PC-9 (cell line): ENCODE measurements at places on chromosomes 6 and 20.

DNA sequence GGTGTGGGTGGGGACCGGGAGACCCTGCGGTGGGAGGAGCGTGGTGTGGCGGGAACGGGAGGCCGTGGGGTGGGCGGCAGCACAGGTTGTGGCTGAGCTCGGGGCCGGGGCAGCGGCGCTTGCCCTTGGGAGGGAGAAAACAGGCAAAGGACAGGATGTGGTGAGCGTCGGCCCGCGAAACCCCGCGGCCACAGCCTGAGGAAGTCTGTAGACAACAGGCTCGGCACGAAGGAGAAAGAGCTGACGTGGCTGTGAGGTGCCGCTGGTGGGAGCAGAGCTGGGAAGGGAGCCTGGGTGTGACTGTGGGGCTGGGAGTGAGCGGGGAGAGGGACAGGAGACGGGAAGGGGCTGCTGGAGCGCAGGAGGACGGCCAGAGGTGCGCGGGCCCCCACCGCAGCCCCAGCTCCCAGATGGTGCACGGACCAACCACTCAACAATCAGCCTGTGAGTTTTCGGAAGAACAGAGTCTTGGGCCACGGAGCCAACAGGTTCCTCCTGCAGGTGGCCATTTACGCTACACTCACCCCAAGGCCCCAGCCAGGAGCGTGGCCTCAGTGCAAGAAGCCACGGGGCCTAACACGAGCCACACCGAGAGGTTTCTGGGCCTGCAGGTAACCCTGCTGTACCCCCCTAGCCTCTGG lies 202.8 kb downstream of the DLL1 start:
- no peak for DNase-seq

DNA sequence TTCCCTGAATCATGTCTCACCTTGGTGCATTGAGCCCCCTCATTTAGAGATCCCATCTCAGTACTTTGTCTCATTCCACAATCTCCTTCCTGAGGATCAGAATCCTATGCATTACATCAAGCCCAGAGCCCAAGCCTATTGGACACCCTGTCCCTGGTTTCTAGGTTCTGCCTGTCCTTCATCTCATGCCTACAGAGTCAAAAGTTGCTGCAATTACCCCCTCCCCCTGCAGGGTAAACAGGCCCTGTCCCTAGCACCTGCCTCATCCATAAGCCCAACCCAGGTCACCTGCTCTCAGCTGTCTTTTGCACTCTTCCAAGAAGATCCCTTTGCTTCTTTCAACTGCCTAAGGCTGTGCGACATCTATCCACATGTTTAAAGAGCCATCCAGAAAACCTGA lies 93.9 kb downstream of the SPTLC3 start:
- no peak for DNase-seq

DNA sequence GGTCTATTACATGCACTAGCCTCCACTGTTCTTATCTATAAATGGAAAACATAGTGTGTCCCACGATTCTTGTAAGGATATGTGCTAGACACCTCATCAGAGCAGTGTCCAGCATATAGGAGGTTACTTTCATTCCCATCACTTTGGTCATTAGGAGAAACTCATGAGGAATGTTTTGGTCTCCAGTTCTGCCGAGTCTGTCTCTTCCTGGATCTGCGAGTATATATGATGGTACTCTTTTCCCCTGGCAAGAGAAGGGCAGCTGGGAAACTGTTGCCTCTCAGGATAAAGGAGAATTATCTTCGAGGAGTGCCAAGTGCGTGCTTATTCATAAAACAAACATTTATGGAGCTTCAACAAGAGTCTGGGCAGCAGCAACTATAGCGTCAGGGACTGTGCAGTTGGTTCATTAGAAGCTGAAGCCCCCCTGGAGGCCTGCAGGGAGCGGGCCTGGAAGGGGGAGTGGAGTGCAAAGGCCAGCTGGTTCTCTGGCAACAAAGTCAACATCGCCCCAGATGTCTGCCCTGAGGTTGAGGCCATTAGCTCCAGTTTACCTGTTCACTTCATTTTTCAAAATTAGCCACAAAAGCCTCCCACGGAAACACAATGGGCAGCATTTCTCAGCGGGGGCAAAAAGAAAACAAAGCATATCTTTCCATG lies 811.9 kb downstream of the MAFB start:
- DNase-seq: no peak

GRCh38 chr6:100806296-100806695 lies 74.8 kb downstream of the ASCC3 start:
- DNase-seq: no peak

GRCh38 chr20:13613917-13614316 lies 24.8 kb downstream of the TASP1 start:
- DNase-seq: no peak

GRCh38 chr6:33416386-33417127 lies 1.4 kb downstream of the CUTA start:
- no peak for DNase-seq

DNA sequence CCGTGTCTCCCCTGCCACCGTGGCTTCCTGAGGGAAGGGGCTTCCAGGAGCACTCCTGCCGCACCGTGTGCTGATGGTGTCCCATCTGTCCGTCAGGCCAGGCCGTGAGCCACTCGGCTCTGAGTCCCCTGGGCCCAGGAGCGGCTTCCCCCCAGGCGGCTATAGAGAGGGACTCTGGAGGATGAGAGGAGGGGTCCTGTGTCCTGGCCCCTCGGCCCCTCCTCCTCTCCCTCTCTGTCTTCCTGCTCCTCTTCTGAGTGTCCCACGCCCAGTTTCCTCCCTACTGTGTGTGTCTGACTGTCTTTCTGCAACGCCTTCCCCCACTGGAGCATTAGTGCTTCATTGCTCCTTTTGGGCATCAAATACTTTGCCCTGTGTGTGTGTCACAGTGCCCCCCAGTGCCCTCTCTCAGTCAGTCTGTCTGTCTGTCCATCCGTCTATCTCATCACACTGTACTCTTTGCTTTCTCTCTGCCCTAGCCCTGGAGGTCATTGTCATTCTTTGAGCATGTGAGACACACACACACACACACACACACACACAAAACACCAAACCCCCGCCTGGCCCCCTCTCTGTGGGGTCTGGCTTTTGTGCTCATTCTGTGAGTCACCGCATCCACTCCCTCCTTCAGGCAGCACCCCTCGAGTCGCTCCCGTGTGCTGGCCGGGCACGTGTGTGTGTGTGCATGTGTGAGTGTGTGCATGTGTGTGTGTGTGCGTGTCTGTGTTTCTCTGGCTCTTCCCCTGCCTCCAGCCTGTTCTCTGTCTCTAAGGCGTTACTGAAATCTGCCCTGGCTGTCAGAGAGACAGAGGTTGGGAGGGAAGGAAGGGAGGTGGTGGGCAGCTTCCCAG lies 71.9 kb downstream of the SRC start:
- DNase-seq: no peak

GRCh38 chr6:163776906-163777686 lies 362.6 kb downstream of the QKI start:
- no peak for DNase-seq

- DNase-seq: peak; percentile 69
Measured at GRCh38 chr20:62367633-62368391, 700 bp upstream of the LAMA5 start.

- no peak for DNase-seq
Measured at GRCh38 chr6:5025911-5026819, 22.3 kb upstream of the RPP40 start.

DNA sequence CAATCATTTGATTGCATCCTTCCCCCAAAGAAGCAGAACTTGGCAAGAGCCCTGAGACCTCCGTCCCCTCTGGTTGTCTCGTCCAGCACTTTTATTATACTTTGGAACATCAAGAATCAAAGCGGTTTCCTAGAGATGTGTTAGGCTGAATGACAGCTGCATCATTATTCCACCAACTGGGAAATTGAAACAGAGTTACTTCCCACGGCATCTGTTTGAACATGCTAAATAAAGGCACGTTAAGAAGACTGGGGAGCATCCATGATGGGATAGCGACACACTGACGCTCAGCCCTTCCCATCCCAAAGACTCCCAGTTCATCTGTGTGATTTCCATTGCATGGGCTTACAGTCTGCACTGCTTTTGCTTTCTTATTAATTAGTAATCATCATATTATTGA lies 147.8 kb downstream of the TBC1D7 start:
- DNase-seq: no peak
